Stimulated activated CD8-positive, alpha-beta memory T cell treated with anti-CD3 and anti-CD28 coated beads, Interleukin-15, amount 100 ng/mL, for 48 hours (primary cell): ENCODE measurements at places on chromosomes 7 and 10.

DNA sequence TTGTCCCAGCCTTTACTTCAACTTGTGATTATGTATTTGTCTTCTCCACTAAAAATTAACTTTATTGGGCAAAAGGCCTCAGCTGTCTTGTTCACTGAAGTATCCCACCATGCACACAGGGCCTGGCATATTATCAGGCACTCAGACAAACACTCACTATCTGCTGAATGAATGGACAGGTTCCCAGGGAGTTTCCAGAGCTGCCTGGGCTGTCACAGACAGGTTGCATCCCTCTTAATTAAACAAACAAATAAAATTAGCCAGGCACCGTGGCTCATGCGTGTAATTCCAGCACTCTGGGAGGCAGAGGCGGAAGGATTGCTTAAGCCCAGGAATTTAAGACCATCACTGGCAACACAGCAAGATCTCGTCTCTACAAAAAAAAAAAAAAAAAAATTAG lies 1.5 kb upstream of the TSPAN14 start:
- DNase-seq = no peak

DNA sequence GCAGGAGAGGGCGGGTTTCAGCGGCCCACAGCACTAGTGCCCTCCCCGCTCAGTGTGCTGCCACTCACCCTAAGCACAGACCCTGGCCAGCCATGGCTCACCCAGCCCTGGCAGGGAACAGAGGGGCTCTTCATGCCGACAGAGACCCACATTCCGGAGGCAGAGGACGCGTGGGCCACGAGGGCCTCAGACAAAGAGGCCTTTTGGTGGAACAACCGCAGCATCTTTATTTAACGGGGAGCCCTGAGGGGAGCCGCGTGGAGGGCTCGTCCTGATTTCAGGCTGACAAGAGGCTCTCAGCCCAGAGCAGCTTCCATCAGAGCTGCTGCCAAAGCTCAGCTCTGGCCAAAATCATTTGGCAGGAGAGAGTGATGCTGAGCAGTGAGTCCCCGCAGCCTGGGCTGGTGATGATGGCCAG lies 127.8 kb downstream of the SH3PXD2A start:
- DNase-seq = no peak

DNA sequence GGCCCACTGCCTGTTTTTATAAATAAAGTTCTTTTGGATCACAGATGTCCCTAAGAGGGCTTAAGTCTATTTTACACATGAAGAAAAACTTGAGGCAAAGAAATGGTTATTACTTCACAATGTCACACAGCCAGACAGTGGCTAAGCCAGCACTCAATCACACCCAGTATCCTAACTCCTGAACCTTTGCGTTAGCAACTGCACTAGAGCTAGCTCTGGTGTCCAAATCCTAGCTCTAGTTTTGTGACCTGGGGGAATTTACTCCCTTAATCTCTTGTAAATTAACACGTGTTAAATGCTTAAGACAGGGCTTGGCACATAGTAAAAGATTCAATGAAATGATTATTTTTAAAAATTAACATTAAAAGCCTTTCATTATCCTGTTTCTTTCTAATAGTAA lies 49.0 kb upstream of the TPK1 start:
- DNase-seq = no peak

- peak; percentile 29 for DNase-seq
Observed at GRCh38 chr10:88728107-88728763, 22.2 kb downstream of the LIPK start.

GRCh38 chr10:61179771-61180170 lies 235.8 kb upstream of the RHOBTB1 start:
- DNase-seq = no peak

DNA sequence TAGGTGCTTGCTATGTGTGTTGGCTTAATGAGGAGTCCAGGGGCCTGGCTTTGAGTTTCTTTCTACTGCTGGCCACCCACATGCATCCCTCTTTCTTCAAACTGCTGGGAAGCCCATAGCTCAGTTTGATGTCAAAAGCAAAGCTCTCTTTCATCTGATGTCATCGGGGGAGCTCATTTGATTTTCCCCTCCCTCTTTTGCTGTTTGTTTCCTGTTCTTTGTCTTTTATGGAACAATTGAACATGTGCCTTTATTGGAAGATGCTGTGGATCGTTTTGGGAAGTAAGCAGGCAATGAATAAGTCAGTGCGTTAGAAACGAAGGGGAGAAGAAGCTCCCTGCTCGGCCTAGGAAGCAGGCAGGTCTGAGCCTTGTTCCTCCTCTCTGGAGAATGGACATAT lies 140.7 kb downstream of the GRK5 start:
- no peak for DNase-seq

GRCh38 chr7:22114440-22114981 lies 168.8 kb upstream of the CDCA7L start:
- DNase-seq = no peak

GRCh38 chr10:66390926-66391325 lies 534.9 kb upstream of the LRRTM3 start:
- DNase-seq = no peak

DNA sequence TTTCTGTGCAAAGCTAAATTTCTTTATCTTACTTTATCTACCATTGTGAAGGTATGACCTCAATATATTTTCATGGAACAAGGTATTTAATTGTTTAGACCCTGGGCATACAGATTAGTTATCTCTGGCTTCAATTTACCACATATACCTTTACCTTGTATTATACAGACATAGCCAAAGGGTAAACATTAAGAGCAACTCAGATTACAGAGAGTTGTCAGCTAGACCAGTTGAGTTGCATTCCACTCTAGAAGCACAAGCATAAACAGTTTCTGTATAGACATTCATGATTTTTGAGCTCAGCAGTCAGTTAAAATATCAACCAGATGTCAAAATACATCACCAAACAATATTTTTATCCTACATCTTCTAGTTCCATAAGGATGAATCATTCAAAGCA lies 857.3 kb upstream of the ZWINT start:
- no peak for DNase-seq

DNA sequence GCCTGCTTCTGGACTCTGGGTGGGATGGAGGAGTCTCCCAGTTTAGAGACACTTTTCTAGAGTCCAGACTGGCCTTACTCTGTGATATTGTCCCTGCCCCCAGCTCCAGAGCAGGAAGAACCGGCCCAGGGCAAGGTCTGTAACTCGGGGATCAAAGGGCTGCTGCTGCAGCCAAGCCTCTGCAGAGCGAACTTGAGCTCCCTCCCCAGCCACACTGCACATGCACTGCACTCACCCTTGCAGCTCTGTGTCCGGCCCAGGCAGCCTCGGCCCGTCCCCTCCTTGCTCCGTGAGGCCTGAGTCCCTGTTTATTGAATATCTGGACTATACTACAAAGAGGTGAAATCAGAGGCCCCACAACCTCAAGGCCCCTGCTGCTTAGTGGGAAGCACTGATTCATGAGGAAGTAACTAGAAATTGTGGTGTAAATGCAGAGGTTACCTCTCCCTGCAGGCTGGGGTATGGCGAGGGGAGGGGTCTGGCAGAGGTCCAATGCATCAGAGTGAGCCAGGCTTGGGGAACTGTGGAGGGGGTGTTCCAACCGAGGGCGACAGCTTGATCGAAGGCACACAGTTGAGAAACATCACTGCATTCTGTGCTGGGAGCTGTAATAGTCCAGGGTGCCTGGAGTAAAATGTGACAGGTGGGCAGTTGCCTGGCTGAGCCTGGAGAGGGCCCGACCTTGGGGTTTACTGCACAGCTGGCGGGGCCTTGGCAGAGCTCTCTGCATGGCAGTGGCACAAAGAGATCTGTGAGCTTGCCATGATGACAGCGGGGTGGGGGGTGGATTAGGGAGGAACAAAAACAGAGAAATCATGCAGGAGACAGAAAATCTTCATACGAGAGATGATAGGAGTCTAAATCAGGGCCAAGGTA lies 49.1 kb downstream of the AOC1 start:
- no peak for DNase-seq

GRCh38 chr7:37833107-37833817 lies 15.1 kb upstream of the NME8 start:
- no peak for DNase-seq

DNA sequence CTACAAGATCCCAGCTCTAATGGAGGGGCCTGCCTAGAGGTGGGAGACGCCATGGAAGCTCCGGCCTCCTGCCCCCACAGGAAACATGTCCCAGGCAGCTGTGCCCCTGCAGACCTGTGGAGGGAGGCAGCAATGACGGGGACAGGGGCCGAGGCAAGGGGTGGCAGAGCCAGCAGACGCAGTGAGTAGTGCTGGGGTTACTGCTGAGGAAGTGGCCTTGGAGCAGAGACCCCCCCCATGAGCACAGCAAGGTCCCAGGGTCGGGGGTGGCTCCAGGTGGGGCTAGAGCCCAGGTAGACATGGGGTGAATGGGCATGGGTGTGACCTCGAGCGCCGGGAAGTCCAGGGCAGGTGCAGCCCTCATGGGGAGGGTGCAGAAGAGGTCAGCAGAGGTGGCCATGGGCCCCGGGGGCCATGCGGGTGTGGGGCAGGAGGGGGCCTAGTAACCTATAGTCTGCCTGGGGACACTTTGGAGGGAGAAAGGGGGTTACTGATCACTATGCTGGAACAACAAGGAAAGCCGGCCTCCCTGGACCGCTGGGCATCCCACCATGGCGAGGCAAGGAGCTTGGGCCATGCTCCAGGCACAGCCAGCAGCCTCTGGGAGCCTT lies 45.5 kb downstream of the JAKMIP3 start:
- no peak for DNase-seq

DNA sequence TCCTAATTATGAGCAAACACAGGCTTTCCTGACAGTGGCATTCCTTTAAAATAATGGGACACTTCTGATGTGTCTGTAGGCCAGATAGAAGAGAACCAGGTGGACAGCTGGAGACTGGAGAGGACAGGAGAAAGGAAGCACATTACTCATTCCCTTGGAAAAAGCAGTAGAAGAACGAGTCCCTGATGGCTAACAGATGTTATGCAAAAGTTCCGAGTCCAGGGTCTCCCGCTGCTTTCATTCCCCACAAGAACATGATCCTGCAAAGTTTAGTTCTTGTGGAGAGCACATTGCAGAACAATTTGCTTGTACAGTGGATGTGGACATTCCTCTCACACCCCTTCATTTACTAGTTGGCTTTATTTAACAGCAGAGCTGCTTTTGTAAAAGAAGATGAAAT lies 137.6 kb downstream of the GPAM start:
- DNase-seq = no peak

GRCh38 chr10:121189066-121189465 lies 337.9 kb downstream of the WDR11 start:
- DNase-seq = no peak

DNA sequence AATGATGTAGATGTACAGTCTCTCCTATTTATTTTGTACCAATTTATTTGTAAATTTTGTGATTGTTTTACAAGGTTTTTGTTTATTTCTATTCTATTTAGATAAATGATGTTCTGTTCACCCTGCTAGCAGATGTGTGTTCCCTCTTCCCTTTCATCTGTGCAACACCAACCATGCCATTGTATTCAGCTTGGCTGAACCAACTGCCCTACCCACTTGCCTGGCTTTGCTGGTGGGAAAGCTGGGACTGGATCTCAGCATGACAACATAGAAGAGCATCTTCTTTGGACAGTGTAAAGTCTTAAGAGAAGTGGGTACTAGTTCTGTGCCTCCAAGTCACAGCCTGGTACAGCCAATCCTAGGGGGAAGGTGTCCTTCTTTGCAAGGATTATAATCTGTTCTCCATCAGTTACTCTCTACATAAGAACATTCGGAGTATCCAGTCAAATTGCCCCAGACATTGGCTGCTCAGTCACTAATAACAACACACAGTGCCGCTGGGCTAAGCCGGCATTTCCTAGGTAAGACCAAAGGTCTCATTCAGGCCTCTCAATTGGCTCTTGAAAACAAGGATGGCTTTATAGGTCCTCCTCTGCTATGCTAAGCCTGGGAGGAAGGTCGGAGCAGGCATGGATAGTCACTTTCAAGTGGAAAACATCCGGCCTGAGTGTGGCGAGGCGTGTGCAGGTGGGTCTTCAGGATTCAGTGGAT lies 109.7 kb downstream of the NT5C2 start:
- DNase-seq = no peak

GRCh38 chr7:85520175-85520574 lies 333.3 kb upstream of the SEMA3D start:
- DNase-seq = no peak

- DNase-seq = no peak
Observed at GRCh38 chr7:142983825-142984224, 21.7 kb upstream of the KEL start.

DNA sequence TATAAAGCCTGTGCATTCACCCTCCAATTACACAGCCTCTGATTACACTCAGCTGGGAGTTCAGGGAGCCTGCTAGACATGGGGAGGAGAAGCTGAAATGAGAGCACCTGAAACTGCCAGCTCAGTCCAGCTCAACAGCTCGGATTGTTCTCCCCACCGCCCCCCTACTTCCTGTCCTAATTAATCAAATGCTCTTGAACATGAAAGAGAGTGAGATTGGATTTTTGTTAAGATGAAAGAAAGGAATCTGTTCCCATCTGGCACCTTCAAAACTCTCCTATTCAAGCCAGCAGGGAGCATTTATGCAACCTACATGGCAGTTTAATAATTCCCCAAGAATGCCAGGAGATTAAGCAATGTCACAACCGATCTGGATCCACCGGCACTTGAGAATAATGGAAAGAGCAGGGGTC lies 98.0 kb downstream of the NPSR1 start:
- DNase-seq = no peak

DNA sequence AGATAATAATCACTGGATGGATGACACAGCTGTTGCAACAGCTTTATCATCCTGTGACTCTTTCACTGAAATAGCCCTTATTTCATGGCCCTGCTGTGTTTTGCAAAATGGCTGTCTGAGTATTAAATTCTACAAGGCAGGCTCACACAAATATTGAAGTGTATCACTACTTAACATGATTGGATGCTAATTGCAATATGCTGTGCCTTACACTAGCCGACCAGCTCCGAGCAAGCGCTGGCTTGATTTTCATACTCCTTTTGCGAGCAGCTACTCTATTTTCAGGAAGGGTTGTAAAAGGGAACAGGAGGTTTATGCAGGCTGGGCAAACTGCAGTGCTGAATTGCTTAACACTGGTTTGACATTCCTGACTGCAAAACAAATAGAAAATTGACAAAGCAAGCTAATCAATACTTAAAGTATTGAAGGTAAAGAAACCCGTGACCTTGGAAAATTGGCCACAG lies 121.6 kb downstream of the CACNB2 start:
- DNase-seq = no peak

DNA sequence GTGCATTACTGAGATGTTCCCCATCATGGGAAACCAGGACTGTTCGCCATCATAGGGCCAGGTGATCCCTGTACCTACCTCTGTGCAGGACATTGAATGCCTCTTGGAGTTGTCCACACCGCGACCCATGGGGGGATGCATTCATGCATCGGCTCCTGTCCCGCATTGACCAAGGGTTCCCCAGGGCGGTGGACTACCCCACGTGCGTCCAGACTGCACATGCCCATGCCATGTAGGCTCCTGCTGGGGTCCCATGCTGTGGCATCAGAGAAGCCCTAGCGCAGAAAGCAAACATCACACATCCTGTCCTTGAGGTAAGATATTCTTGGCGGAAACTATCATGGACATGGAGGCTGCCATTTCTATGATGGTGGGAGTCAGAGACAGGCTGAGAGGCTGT lies 121.6 kb upstream of the UNC5B start:
- DNase-seq = no peak

DNA sequence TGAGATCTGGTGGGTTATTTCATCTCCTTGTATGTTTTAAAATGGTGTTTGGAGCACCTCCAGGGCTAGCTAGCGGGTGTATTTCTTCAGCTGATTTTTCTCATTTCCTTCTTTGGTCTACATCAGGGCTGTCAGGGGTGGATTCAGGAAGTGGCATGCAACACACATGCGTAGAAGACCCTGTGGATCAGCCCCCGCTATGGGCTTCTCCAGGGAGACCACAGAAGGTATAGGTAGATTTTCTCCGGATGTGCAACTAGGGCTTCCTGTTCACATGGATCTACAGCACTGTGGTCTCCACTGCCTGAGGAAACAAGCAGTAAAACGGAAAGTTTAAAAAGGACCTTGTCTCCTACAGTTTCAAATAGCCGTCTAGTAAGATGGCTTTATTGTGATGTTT lies 10.4 kb downstream of the NUB1 start:
- peak; percentile 36 for DNase-seq
